Activated T-helper 9 cell treated with anti-CD3 and anti-CD28 coated beads, Interleukin-2, amount 50 U/mL, for 16 hours (primary cell): ENCODE measurements at places on chromosomes 11 and 22.

- DNase-seq, result no peak
Observed at GRCh38 chr22:40022536-40023240, 27.9 kb downstream of the FAM83F start.

DNA sequence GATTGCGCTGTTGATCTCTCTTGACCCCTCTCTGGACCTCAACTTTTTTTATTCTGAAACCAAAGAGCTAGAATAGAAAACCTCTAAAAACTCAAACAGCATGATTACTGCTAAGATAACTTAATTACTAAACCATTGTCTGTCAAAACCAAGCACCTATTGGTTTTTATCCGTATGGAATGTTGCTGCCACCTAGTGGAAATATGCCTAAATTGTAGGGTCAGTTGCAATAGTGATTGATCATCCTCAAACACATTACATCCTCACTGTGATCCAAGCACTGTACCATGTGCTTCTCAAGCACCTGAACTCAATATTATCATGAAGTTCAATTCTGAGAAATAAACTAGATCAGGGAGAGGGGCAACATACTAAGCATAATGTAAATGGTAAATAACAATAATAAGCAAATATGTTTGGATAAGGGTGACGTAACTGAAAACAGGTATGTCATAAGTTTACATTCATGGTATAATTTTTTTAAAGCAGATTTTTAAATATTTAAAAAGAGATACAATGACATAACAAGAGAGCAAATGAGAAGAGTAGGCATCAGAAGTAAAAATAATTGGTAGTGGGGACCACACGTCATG lies 3.8 kb upstream of the OR5A2 start:
- no peak for DNase-seq

DNA sequence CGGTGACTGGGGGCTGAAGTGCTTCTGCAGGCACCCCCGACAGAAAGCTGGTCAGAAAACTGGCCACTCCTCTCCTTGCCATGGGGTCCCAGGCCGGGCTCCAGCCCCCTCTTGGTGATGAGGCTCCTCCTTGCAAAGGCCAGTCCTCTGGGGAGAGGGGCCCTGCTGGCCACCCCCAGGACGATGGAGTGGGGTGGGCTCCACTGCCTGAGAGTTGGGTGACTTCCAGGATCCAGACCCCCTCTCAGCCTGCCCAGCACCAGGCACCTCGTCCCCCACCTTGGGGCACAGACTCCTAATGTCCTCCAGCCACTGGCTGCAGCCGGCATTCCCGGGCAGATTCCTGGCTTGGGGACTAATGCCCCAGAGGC lies 441 bp upstream of the RPS6KA4 start:
- no peak for DNase-seq

GRCh38 chr11:109945626-109946321 lies 147.4 kb upstream of the ZC3H12C start:
- no peak for DNase-seq

GRCh38 chr11:32304521-32304920 lies 130.8 kb downstream of the WT1 start:
- no peak for DNase-seq

GRCh38 chr11:43797337-43797736 lies 83.3 kb upstream of the ALKBH3 start:
- no peak for DNase-seq

DNA sequence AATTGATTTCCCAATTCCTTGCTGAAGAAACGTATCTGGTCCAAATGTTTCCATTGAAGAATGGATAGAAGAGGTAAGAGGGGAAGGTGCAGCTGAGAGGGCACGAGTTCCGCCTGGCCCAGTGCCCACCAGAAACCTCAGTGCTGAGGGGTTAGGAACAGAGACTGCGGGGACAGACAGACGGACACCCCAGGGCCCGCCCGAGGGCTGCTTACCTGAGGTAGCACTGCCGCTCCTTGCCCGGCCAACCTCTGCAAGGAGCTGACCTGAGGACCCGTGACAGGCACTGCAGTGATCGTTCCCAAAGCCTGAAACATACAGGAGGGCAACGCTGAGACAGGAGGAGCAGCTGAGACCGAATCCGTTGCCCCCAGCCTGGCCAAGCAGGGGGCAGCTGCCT lies 89.6 kb downstream of the PHF21B start:
- DNase-seq, result no peak

GRCh38 chr11:118939953-118940598 lies 14.3 kb upstream of the BCL9L start:
- no peak for DNase-seq

DNA sequence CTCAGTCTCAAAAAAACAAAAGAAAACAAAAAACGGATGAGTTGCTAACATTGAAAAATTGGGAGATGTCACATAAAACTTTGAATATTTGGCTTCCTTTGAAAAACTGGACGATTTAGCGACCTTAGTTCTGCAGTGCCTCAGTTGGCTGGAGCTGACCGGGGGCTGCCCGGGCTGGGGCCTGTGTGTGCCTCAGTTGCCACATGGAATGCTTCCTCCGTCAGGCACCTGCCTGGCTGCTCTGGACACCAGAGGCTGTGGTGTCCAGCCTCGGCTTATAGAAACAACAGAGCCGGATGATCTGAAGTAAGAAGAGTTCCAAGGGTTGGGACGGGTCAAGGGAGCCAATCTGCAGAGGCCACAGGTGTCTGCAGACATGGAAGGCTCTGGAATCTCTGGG lies 50.2 kb downstream of the CACNG2 start:
- DNase-seq, result no peak

GRCh38 chr22:50526108-50526833 lies 873 bp upstream of the SCO2 start:
- DNase-seq, result peak; percentile 75

DNA sequence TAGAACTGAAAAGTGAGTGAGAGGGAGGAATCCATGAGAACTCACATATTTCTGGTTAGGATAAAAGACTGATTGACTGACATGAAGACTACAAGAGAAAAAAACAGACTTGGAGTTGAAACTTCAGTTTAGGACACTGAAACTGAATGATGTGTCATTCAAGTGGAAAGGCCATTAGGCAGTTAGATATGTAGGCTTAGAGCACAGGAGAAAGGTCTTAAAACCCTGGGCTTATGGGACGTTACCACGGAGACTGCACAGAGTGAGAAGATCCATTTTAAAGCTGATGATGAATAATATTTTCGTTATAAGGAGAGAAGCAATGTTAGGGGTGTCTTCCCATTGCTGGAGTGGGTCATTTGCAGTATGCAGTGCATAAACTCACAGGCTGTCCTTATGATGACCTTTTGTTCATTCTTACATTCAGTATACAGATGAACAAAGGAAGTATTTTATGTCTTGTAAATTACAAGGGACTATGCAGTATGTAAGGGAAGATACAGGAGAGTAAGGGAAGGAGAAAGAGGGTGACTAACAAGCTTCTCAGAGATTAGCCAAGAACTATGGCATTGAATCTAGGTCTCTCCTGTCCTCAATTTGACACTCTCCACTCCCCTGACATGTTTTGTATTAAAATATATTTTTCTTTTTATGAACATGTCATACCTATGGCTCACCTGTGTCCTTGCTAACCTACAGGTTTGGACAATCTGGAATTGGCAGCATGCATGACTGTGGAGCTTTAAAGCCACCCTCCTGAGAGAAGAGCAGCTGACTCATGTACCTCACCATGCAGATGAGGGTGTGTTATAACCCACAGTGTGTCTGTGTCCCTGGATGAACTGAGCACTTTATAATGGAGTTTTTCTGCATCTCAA lies 63.7 kb downstream of the MAML2 start:
- no peak for DNase-seq

DNA sequence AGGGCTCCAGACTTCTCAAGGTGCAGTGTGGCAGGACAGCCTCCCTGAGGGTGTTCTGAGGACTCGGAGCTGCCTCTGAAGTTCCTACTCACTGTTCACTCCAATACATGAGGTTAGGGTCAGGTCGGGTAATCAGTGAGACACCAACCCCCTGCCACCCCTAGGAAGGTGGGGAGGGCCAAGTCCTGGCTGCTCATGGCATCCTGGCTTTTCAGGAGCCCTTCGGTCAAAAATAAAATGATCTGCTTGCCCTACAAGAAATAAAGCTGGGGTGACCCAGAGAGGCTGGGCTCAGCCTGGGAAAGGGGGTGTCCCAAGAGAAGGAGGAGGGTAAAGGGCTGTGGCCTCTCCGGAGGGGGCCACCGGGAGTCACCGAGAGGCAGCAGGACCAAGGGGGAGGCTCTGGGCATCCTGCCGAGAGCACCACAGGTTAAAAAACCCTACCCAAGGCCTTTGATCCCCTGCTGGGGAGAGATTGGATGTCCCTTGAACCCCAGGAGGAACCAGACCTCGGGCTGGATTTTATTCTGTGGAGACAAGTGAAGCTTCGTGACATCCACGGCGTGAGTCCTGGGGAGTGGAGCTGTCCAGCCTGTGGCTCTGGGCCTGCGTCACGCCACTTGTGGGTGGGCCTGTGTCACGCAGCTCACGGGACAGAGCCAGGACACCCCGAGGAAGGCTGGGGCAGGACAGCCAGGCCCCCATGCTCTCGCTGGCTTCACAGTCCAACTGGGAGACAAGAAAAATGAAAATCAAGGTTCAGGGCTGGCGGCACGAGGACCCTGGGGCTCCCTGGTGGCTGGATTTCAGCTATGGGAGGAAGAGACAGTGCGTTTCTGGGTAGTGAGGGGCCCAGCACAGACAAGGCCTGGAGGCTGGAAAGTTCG lies 102.2 kb upstream of the FGF3 start:
- no peak for DNase-seq

DNA sequence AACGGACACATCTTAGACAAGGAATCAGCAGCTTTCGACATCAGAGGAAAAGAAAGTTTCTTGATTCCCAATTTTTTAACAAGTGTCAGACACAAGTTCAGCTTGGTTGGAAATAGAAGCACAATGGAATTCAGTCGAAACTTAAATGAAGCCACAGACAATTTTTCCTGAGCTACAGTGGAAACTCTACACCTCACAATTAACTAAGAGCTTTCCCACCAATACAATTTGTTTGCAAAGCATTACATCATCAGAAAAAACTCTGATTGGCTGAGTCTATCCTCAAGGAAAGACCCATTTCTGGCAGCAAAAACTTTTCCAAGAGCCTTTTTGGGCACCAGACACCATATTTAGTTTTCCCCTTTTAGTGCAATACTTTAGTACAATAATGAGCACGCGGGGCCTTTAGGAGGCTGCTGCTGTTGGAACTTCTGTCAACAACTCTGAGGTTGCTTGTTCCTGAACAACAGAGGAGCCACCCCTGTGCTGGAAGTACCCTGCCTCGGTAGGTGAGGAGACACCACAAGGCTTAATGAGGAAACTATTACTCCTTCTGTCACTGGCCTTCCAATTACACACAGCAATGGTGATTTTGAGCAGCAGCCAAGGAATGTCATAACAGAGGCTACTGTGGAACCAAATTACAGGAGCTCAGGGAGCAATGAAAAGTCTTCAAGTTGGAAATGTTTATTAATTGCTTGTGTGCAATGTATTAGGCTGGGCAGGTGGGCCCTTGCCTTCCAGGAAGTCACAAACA lies 61.9 kb upstream of the BARX2 start:
- no peak for DNase-seq

DNA sequence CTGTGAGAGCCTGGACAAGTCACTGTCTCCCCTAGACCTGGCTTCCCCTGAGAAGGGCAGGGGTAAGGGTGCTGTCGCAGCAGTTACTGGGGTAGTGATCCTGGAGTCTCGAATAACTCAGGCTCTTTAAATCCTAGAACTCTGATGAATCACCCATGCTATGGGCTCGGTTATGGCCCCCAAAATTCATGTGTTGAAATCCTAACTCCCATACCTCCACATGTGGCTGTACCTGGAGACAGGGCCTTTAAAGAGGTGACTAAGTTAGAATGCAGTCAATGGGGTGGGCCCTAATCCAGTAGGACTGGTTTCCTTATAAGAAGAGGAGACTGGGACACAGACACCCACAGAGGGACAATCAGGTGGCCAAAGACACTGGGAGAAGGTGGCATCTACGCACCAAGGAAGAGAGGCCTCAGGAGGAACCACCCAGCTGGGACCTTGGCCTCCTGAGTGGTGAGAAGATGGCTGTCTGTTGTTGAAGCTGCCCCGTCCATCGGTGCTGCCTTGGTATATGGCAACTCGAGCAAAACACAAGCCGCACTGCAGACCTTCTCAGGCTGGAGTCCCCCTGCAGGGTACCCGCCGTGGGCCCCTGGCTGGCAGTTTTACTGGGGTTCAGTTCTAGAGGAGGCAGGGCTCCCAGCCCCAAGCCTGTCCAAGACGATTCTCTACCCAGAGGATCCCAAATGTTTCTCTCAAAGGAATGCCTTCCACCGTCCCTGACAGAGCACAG lies 48.8 kb upstream of the SHISAL1 start:
- DNase-seq, result no peak

DNA sequence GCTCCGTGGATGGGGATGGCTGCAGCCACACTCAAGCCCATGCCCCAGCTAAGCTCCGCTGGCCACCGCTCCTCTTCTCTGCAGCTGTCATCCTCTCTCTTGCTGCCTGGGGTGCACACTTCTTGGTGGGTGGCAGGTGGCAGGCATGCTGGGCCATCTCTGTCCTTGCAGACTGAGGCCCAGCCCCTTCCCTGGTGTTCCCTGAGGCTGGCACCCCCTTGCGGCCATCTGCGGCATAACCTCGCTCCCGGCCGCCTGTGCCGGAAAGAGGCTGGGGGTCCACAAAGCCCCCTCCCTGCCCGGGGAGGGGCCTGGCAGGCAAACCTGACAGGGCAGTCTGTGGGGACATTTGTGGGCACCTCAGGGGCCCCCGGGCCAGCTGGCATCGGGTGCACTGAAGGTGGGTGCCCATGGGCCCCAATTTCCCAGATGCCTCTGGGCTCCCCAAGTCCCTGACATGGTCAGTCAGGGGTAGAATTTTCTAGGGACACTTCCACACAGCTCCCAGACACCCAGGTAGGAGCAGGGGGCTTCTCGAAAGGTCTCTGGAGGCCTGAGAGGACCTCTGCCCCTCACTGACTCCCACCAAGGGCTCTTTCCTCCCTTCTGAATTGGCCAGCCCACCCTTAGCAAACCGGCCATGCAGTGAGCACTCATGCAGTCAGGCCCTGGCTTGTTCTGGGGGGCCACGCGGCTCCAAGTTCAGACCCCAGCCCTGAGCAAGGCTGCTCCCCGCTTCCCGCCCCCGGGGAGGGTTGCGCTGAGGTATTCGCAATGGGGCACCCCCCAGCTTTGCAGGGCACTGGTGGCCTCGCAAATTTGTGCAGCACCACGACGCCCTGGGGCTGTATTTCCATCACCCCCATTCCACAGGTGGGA lies 23.5 kb upstream of the TH start:
- peak; percentile 20 for DNase-seq

DNA sequence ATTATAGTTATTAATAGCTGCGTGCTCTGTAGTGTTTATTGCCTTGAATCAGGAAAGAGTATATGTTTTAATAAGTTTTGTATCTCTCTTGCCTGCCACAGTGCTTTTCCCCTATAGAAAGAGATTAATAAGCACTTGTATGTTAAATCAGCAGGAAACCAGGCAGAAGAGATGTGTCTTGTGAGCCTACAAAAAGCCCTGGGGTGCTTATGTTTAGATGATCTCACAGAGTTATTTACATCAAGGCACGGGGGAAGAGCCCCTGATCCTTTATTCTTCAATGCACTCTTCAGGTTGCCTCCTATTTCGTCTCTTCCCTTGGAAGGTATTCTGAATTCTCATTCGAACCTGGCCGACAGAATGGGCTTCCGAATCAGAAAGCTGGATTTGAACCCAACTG lies 183.0 kb downstream of the MAML2 start:
- DNase-seq, result no peak
